ENCODE measurements at places on chromosomes 2 and 18. TPM values are rescaled to one million over a fixed set of nuclear protein-coding genes. Genes with fewer than 3 reads are reported as not detected.

- DNase-seq: no peak
Measured at GRCh38 chr2:164014068-164014731, 278.4 kb upstream of the FIGN start.

DNA sequence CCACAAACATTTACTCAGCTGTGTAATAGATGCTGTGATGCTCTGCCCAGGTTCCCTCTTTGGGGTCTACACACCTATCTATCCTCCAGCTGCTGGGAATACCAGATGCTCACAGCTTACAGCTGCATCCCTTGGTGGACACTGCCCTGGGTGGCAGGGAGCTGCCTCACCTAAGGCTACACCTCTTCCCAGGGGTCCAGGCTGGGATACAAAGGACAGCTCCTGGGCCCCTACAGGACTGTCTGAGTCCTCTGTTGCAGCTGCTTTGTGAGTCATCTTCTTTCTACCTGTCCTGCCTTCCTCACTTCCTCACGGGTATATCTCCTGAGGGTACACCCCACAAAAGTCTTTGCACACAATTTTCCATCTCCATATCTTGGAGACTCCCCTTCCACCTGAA, 27.6 kb downstream of the THNSL2 start:
- DNase-seq: no peak

- DNase-seq: no peak
Measured at GRCh38 chr2:16713011-16713423, 47.4 kb upstream of the CYRIA start.

The CCDC102B gene
- polyA plus RNA-seq: 0.25 TPM

DNA sequence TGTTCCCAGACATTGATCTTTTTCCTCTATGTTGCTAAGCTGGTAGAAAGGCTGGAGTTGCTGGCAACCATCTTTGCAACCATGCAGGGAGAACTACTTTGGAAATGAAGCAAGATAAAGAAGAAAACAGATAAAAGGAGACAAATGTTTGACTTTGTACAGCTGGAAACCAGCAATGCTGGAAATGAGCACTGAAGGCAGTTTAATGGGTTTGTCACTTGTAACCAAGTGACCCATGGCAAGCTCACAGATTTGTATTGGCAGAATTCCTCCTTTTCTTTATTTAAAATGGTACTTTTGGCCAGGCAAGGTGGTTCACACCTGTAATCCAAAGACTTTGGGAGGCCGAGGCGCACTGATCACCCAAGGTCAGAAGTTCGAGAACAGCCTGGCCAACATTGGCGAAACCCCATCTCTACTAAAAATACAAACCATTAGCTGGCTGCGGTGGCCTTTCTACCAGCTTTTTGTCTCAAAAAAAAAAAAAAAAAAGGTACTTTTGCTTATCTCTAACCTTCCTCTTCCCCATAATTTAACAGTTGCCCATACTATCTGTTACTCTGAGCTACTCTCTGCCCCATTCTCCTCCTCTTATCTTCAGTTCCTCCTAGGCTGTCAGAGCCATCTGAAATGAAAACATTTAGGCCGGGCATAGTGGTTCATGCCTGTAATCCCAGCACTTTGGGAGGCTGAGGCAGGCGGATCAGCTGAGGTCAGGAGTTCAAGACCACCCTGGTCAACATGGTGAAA, 2.0 kb upstream of the BOLA3 start:
- no peak for DNase-seq

The FAM110C gene
- 26.3 TPM for polyA plus RNA-seq

DNA sequence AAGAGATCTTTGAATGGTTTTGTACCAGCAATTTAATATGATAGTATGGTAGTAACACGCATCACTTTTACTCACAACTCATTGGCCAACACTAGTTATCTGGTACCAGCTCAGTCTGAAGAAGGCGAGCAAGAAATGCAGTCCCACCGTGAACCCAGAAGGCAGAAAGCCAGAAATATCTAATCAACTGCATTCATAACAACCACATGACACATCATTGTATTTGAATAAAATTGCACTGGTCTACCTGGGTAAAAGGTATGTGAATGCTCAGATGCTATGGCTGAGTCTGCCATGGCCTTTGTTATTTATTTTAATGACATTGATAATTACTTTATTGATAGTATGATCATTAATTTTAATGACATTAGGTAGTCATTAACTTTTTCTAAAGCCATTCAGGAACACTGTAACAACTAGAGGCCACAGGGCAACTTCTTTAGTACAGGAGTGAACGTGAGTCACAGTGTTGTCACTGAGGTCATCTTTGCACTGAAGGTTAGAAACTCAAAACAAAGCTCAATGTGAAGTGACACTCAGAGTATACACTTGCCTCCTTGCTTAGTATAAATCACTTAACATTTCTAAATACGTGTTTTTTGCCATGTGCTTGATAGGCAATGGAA, 475.6 kb upstream of the TNP1 start:
- DNase-seq: no peak

DNA sequence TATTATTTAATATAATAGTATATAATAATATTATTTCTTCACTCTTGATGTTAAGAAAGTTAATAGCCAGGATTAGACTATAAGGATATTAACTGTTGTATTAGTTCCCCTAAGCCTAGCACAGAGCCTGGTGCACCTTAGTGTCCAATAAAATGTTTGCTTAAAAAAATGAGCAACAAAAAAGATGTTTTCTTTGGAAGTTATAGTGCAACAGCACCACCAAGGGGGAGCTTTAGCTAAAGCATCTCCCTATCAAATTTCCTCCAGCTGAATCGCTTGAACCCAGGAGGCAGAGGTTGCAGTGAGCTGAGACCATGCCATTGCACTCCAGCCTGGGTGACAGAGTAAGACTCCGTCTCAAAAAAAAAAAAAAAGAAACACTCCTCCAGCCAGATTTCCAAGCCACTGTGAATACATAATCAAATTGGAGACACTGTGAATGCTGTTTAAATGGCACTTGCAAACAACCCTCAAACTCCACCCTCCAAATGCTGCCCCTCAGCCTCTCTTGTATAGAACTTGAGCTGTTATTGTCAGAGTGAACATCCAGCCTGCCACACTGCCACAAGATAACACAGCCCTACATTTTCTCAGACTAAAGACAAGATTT, 221.9 kb downstream of the DYM start:
- no peak for DNase-seq

GRCh38 chr2:239781454-239781853, 243.7 kb downstream of the NDUFA10 start:
- no peak for DNase-seq

DNA sequence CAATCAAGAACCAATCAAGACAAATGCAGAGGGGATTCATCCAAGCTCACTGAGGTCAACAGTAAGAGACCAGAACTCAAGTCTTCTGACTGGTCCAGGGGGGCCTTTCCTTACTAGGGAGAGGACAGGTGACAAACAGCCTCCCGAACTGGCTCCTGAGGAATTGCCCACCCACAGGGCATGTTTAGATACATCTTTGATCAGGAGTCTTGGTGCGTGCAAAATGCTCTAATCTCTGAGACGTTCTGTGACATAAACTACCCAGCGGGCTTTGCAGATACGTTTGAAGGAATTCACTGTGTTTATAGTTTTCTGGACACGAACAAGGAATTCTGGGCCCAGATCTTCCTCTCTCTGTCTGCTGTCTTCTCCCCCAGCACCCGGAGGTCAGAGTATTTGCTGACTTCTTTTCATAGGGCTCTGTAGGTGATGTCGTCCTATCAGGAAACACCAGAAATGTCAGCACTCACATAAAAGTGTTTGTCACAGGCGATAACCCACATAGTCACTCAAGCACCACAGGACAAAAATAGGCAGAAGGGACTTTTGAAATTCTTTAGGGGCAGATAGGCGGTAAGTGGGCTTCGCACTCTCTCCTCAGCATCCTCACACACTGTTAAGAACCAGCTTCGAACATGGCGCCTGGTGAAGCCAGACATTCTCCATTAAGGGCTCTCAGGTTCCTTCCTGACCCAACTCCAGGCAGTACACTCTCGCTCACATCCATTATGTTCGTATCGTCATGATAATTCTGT, 349.0 kb downstream of the CYRIA start:
- DNase-seq: no peak

The UGT1A6 gene
- polyA plus RNA-seq: 133 TPM

- DNase-seq: no peak
Measured at GRCh38 chr2:160469164-160469563, 24.4 kb downstream of the RBMS1 start.

The NIF3L1 gene
- polyA plus RNA-seq: 49.8 TPM

- no peak for DNase-seq
Measured at GRCh38 chr2:4134551-4135550, 431.5 kb downstream of the DCDC2C start.

The REG3A gene
- not detected for polyA plus RNA-seq

The ARHGAP15 gene
- polyA plus RNA-seq: 0.21 TPM

The ADD2 gene
- not detected for polyA plus RNA-seq

Data from keratinocyte (primary cell).